Tibial nerve (tissue), 4 donors: ENCODE measurements at places on chromosomes 11 and 22.
A peak's percentile ranks its signal among the peaks of the same experiment; 100 is the strongest.

DNA sequence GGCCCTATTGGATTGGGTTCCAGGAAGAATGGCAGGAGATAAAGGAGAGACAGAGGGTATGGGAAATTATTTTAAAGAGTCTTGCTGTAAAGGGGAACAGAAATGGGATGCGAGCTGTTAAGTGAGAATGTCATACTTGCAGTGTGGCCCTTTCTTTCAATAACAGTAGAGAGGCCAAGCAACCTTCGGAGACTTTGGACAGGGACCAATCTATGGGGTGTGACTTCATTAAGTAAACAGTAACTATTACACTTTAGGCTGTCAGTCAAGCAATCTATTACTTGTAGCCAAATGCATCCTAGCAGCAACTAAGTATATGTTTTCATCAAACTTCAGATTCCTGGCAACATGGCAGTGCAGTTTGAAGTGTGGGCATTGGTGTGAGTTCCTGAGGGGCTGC lies 376.2 kb upstream of the LARGE1 start:
- DNase-seq: no peak

DNA sequence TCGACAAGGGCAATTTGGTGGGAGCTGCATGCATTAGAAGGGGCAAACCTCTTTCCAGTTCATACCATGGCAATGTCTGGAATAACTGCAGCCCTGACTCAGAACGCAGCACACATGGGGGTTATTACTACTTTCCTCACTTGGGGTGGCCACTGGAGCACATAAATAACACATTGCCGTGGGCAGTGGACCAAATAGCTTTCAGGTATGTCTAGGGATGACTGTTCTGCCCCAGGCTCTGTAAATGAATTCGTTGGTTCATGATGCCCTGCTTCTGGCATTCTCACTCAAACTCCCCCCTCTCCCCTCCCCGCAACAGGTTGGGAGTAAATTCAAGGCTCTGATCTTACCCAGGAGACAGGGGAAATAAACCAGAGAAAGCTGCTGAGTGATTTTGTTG lies 238.0 kb upstream of the PLET1 start:
- no peak for DNase-seq

DNA sequence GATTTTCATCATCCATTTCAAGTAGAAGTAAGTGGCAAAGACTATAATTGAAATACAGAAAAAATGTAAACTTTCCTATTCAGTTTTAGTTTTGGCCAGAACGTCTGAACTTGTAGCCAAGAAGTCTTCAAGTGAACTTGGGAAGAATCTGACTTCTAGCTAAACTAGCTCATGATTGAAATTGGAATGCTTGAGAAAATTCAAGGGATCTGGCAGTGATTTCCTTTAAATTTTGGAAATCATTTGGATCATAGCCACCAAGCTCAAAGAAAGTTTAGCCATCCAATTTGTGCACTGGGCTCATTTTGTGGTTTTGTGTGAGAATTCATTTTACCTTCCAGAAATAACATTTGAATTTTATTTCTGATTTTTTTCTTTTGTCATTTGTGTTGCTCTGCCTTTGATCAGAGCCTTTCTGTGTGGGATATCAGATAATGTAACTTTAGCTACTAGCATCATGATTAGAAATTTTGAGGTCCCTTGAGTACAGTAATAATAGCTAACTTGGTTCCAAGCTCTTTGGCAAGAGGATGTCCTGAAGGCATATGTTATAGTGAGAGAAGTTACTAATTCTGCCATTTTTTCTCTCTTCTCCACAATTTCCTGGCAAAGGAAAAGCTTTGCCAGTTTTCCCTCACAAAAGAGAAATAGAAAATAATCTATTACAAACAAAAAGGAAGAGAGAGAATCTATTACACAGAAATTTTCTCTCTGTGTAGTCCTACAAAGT lies 2123.7 kb upstream of the RAG2 start:
- no peak for DNase-seq

DNA sequence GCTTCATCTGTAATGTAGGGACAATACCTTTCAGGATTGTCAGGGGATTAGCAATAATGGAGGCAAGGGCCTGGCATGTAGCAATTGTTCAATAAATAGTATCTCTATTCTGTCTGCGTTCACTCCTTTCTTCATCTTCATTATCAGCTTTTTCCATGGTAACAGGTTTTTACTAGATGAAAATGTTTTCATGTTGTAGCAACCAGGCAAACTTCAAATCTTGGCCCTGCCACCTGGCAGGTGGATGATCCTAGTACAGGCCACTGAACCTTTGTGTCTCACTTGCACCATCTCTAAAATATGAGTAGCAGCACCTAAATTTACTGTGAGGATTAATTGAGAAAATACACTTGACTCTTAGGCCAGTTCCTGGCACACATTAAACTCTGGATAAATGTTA lies 83.4 kb downstream of the SWAP70 start:
- DNase-seq: no peak

GRCh38 chr11:46275964-46276641 lies 1.4 kb upstream of the CREB3L1 start:
- DNase-seq: no peak

DNA sequence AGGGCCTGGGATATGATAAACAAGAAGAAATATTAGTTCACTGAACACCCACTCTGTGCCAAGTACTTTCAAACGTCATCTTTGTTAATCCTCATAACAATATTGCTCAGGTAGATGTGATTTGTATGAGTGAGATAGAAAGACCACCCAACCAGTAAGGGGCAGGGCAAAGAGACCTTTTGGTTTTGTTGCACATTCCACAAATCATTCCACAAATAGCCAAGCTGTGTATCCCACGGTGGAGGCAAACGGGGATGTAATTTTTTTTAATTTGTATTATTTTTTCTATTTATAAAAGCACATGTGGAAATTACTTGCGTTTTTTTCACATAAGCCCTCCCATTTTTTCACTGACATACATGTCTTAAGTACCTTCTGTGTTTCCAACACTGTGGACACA lies 29.0 kb downstream of the LAYN start:
- DNase-seq: no peak

GRCh38 chr22:22756109-22756508 lies 111.7 kb downstream of the GGTLC2 start:
- no peak for DNase-seq

- no peak for DNase-seq
Observed at GRCh38 chr22:39686178-39686620, 115.6 kb downstream of the CACNA1I start.

DNA sequence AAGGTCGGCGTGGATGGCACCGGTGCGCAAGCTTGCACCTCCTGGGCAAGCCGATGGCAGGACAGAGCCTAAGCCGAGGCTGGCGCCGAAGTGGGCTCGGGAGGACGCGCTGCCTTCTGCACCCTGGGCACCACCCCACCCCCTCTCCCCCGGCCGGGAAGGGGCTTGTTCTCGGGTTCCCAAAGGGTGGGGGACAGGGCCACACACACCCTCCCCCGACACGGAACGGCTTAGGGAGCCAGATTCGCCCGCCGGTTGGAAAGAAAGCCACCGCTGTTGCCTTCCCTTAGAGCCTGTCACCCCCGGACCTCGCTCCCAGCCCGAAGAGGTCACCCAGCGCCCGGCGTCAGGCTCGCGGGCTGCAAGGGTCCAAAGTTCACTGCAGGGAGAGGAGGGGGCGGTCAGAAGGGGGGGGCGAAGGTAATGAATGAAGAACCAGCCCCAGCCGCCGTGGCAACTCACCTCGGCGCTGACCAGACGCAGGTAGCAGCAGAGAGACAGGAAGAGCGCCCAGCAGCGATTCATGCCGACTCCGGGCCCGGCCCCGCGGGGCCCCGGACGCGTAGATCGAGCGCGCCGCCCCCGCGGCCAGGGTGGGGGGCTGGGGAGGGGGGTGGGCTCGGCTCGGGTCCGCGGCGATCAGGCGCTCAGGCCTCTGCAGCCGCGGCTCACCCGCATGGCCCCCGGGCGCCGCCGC lies 1.2 kb downstream of the PDGFB start:
- no peak for DNase-seq

GRCh38 chr11:108835624-108836023 lies 170.8 kb downstream of the DDX10 start:
- DNase-seq: no peak

DNA sequence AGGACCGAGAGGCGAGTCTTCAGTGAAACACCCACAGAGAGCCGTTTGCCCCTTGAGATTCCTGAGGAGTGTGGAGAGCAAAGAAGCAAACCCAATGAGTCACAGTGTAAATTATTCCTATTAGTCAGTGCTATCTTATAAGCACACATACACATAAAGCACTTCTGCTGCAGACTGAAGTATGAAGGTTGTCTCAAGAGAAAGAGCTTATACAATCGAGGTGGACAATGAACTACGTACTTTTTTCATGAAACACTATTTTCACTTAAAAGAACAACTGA lies 37.3 kb downstream of the GALNT18 start:
- no peak for DNase-seq

- no peak for DNase-seq
Observed at GRCh38 chr11:133053124-133053776, 479.1 kb downstream of the OPCML start.

DNA sequence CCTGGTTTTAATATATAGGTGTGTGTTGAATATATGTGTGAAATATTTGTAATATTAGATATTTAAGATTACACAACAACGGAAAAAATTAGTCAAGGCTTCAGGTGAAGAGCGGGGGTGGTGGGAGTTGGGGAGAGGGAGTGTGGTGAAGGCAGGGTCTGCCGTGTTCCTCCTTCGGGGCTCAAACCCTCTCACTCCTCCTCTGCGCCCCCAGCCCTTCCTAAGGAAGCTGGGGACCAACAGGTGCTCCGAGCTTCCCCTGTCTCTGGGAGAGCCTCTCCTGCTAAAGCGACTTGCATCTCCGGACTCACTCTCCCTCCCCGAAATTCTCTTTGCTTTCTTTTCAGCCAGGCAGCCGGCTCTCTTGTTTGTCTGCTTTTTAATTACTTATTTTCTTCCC lies 960 bp upstream of the CADM1 start:
- DNase-seq: no peak

GRCh38 chr11:122979103-122979814 lies 2.4 kb downstream of the BSX start:
- DNase-seq: no peak

GRCh38 chr11:18056561-18057181 lies 10.6 kb upstream of the TPH1 start:
- no peak for DNase-seq

- no peak for DNase-seq
Observed at GRCh38 chr11:97856666-97857065, 1164.1 kb upstream of the CNTN5 start.

DNA sequence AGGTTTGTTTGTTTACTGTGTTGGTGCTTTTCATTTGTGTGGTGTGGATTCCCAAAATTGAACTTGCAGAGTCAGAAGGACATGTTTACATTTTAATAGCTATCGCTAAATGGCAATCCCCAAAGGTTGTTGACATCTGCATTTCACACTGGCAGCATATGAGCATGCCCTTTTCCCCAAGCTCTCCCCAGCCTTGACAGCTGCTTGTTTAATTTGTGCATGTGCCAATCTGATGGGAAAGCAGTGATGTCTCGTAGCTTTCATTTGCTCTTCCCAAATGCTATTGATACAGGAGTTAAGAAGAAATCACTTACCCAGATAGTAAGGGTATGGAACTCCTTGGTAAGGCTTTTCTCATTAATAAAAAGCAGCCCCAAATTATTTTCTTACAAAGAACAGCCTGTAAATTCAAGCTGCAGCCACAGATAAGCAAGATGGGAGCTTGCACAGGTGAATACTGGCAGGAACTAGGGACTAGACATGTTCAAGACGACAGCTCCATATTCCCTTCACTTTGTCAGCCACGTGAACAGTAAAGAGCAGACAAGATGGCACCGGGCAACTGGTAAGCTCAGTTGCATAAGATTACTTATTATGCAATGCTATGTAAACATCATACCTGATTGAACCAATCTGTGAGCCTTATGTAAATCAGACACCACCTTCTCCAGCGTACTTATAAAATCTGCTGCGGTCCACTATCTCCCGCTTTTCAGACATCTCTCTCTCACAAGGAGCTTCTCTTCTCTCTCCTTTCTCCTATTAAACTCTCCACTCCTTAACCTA lies 87.4 kb downstream of the IGLL5 start:
- DNase-seq: no peak

- DNase-seq: no peak
Observed at GRCh38 chr11:128563308-128563707, 24.1 kb downstream of the ETS1 start.

GRCh38 chr22:37021710-37022482 lies 2.4 kb downstream of the MPST start:
- peak; percentile 22 for DNase-seq

DNA sequence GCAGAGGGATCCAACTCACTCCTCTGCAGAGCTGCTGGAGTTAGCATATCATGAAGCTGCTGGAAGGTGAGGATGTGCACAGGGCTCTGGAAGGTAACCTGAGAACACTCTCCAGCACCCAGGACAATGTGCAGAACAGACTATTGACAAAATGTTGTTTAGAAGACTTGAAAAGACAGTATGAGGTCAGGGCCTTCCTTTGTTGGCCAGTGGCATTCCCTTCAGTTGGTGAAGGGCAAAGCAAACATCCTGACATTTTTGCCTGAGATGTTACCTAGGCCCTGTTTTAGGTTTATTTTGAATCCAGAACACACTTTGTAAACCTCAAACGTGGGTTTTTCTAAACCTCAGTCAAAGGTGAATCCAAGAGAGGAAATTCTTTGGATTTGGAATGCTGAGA lies 67.8 kb downstream of the DEPDC5 start:
- no peak for DNase-seq

DNA sequence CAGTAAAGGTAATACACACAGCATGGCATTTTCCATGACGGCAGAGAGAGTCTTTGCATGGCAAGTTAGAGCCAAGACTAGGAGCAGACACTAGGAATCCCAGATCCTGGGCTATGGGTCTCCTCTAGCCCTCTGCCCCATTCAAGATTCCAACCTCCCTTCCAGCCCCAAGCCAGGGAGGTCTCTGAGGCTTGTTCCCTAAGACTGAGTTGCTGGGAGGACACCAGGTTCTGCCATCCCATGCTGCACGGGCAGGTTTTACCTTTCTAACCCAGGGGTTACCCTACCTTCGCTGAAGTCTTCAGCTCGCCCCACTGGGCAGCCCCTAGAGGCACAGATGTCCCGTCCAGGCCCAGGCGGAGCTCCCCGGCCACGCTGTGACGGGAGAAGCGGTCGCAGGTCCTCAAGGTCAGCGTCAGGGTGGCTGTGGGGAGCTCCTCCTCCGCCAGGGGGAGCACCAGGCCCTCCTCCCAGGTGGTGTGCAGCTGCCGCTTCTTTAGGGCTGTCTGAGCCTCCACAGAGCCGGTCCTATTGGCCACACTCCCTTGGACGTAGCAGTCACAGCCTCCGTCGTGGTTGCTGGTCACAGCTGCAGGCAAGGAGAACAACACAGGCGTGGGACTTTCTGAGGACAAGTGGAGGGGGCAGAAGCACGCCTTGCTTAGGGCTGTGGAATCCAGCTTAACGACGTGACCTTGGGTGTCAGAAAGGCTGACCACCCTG lies 33.8 kb downstream of the SYT13 start:
- DNase-seq: no peak

- DNase-seq: no peak
Observed at GRCh38 chr11:99171330-99171729, 150.6 kb downstream of the CNTN5 start.

GRCh38 chr22:32693102-32693501 lies 108.4 kb upstream of the TIMP3 start:
- no peak for DNase-seq

- no peak for DNase-seq
Observed at GRCh38 chr11:130726234-130727037, 189.8 kb downstream of the SNX19 start.
